ENCODE measurements at places on chromosomes 13 and 19. TPM values are rescaled to one million over a fixed set of nuclear protein-coding genes. Genes with fewer than 3 reads are reported as not detected.

CELF5 gene
- total RNA-seq, result 0.48 TPM

WDR18 gene
- total RNA-seq, result 57.3 TPM

REEP6 gene
- 5.5 TPM for total RNA-seq

SERP2 gene
- total RNA-seq, result not detected

ELANE gene
- 0.23 TPM for total RNA-seq

CYP4F2 gene
- 0.04 TPM for total RNA-seq

OXGR1 gene
- not detected for total RNA-seq

ZNF547 gene
- total RNA-seq, result 1.0 TPM

RFPL4AL1 gene
- total RNA-seq, result not detected

PRX gene
- total RNA-seq, result 1.3 TPM

SIGLEC14 gene
- 0.08 TPM for total RNA-seq

CD209 gene
- total RNA-seq, result not detected

FBXO17 gene
- 78.7 TPM for total RNA-seq

AMER2 gene
- total RNA-seq, result not detected

ELSPBP1 gene
- total RNA-seq, result not detected

PDX1 gene
- 0.11 TPM for total RNA-seq

ERICH4 gene
- not detected for total RNA-seq

SMIM17 gene
- 0.11 TPM for total RNA-seq

PRR20B gene
- not detected for total RNA-seq

ZNF730 gene
- total RNA-seq, result not detected

IZUMO2 gene
- total RNA-seq, result not detected
